Hepatocyte (in vitro differentiated cells): ENCODE measurements at places on chromosomes 6 and 20.

- H3K4me1 ChIP-seq, result no peaks in the 10 kb centered on the region
- H3K27ac ChIP-seq, result no peak overlapping the region
- DNase-seq, result no peak
- H3K27me3 ChIP-seq, result no peaks in the 10 kb centered on the region
Measured at GRCh38 chr6:121263742-121264141, 70.5 kb downstream of the TBC1D32 start.

DNA sequence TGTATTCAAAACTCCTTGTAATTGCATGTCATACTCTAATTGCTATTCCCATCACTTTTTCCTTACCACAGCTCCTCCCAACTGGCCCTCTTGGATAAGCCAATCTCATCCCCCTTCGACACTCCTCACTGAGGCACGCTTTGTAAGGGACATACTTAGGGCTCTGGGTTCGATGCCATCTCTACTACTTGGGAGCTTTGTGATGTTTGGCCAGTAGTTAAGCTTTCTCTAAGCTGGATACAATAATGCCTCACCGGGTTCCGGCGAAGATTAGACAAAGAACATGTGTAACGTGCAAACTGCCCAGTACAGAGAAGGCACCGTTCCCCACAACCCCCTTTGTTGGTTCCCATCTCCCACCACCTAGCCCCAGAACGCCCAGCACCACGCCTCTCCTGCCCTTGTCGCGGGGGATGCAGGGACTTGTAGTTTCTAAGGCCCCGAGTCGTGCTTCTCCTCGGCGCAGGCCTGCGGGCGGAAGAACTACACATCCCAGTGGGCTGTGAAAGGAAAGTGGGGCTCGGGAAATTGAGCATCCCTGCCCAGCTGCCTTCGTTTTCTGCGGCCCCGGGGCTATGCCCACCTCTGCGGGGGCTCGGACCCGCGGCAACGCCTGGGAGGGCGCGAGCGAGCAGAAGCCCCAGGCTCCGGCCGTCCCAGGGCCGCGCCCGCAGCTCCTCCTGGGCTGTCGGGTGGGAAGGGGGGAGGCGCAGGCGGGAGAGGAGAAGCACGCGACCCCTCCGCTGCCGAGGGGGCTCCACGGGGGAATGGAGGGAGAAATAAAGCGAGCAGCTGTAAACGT, 1.1 kb upstream of the ZDHHC14 start:
- H3K27ac ChIP-seq, result peak overlapping the region; percentile 96
- H3K4me3 ChIP-seq, result peak overlapping the region; percentile 91
- H3K4me1 ChIP-seq, result peaks cover 9% of the 10 kb centered on the region

DNA sequence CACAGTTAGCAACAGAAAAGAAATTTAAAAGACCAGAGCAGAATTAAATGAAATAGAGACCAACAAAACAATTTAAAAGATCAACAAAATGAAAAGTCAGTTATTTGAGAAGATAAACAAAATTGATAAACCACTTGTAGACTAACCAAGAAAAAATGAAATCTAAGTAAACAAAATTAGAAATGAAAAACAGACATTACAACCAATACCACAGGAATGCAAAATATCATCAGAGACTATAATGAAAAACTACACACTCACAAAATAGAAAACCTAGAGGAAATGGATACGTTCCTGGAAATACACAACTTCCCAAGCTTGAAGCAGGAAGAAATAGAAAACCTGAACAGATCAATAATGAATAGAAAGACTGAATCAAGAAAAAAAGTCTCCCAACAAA, 97.8 kb downstream of the WDR27 start:
- H3K4me1 ChIP-seq, result no peaks in the 10 kb centered on the region
- H3K4me3 ChIP-seq, result no peak overlapping the region
- no peak overlapping the region for H3K27ac ChIP-seq
- H3K36me3 ChIP-seq, result no peaks in the 10 kb centered on the region
- H3K27me3 ChIP-seq, result no peaks in the 10 kb centered on the region

DNA sequence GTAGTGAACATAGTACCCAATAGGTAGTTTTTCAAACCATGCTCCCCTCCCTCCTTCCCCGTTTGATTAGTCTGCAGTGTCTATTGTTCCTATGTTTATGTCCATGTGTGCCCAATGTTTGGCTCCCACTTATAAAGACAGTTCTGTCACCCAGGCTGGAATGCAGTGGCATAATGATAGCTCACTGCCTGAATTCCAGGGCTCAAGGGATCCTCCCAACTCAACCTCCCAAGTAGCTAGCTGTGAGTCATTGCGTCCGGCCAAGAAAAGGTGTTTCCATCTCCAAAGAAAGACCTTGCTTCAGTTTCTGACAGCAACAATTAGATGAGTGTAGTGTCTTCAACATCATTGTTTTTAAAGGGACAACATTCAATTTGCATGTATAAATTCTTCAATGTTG, 131.1 kb upstream of the CEP162 start:
- no peak for DNase-seq
- H3K4me3 ChIP-seq, result no peak overlapping the region
- no peaks in the 10 kb centered on the region for H3K36me3 ChIP-seq
- H3K27me3 ChIP-seq, result peaks cover 9% of the 10 kb centered on the region
- no peak overlapping the region for H3K27ac ChIP-seq

GRCh38 chr6:12751694-12752325, 35.2 kb downstream of the PHACTR1 start:
- H3K4me3 ChIP-seq, result no peak overlapping the region
- H3K4me1 ChIP-seq, result peaks cover 4% of the 10 kb centered on the region
- H3K27me3 ChIP-seq, result peaks cover 47% of the 10 kb centered on the region
- peak; percentile 85 for DNase-seq

DNA sequence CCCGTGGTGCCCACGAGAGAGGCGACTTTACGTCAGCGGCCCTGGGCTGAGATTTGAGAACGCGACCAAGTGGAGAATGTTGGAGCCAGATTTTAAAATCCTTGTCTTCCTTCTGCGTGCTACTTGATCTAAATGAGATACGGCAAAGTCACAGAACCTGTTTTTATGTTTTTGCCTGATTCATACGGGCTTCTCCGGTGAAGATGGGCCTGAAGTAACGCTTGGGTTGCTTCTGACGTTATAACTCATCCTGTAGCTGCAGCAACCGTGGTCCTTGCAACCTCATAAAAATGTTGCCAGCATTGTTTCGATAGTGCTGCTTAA, 462 bp upstream of the SLC35B3 start:
- H3K36me3 ChIP-seq, result no peaks in the 10 kb centered on the region
- H3K4me1 ChIP-seq, result peaks cover 20% of the 10 kb centered on the region
- peak overlapping the region; percentile 97 for H3K27ac ChIP-seq

DNA sequence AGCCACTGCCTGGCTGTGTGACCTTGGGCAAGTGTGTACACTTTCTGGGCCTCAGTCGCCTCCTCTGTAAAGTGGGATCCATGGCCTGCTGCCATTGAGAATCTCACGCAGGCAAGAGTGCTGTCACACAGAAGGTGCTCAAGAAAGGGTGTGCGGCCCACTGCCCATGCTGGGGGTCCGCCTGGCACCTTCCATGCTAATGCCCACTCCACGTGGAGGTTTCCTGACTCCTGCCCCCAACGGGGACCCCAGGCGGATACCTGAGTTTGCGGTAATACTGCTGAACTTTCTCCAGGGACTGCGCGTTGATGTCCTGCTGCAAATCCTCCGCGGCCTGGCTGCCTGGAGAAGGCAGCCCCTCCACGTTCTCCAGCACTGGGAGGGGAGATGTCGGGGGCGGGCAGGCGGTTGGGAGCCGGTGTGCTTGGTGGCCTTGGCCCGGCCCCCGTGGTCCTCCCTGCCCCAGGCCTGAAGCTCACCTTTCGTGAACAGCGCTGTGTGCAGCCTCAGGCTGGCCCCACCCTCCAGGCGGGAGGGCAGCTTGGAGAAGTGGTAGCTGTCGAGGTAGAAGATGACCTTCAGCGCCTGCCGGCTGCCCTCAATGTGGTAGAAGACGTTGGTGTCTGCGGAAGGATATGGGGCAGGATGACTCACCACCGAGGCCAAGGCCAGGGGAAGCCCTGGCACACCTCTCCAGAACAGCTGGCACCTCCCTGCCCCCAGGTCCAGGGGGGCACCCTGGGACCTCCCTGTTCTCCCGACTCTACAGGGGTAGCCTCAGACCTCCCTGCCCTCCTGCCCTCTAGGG, 195.6 kb downstream of the PREX1 start:
- no peaks in the 10 kb centered on the region for H3K36me3 ChIP-seq
- no peaks in the 10 kb centered on the region for H3K27me3 ChIP-seq
- no peak for DNase-seq
- H3K4me1 ChIP-seq, result no peaks in the 10 kb centered on the region

- H3K4me3 ChIP-seq, result no peak overlapping the region
- no peak for DNase-seq
- no peaks in the 10 kb centered on the region for H3K36me3 ChIP-seq
- H3K27me3 ChIP-seq, result no peaks in the 10 kb centered on the region
- H3K4me1 ChIP-seq, result no peaks in the 10 kb centered on the region
- no peak overlapping the region for H3K27ac ChIP-seq
Measured at GRCh38 chr20:16440686-16441085, 132.6 kb downstream of the KIF16B start.

- no peak overlapping the region for H3K4me3 ChIP-seq
- H3K27ac ChIP-seq, result no peak overlapping the region
- no peaks in the 10 kb centered on the region for H3K36me3 ChIP-seq
- H3K27me3 ChIP-seq, result no peaks in the 10 kb centered on the region
- DNase-seq, result no peak
Measured at GRCh38 chr6:118122801-118123200, 215.7 kb downstream of the SLC35F1 start.

GRCh38 chr6:56787209-56787608, 144.5 kb upstream of the DST start:
- no peak for DNase-seq
- no peaks in the 10 kb centered on the region for H3K27me3 ChIP-seq
- no peak overlapping the region for H3K4me3 ChIP-seq
- H3K36me3 ChIP-seq, result no peaks in the 10 kb centered on the region

- DNase-seq, result peak; percentile 91
- peaks cover 21% of the 10 kb centered on the region for H3K4me1 ChIP-seq
- H3K4me3 ChIP-seq, result peak overlapping the region; percentile 5
- peak overlapping the region; percentile 35 for H3K27ac ChIP-seq
- no peaks in the 10 kb centered on the region for H3K27me3 ChIP-seq
Measured at GRCh38 chr6:28589234-28589956, 63.7 kb downstream of the GPX5 start.

- no peak overlapping the region for H3K4me3 ChIP-seq
- no peaks in the 10 kb centered on the region for H3K36me3 ChIP-seq
- H3K27me3 ChIP-seq, result no peaks in the 10 kb centered on the region
- DNase-seq, result no peak
Measured at GRCh38 chr6:105677671-105678475, 275.0 kb upstream of the PREP start.

DNA sequence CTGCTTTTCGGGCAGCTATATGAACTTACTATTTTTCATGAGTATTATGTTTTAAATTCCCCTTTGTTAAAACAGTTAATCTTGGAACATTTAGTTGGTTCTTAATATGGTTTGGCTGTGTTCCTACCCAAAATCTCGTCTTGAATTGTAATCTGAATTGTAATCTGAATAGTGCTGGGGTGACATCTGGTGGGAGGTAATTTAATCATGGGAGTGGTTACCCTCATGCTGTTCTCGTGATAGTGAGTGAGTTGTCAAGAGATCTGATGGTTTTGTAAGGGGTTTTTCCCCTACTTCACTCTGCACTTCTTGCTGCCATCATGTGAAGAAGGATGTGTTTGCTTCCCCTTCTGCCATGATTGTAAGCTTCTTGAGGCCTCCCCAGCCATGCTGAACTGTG, 305.4 kb upstream of the MAP3K7 start:
- DNase-seq, result no peak
- H3K27me3 ChIP-seq, result no peaks in the 10 kb centered on the region
- no peaks in the 10 kb centered on the region for H3K36me3 ChIP-seq
- no peak overlapping the region for H3K27ac ChIP-seq
- H3K4me1 ChIP-seq, result no peaks in the 10 kb centered on the region
- H3K4me3 ChIP-seq, result no peak overlapping the region

DNA sequence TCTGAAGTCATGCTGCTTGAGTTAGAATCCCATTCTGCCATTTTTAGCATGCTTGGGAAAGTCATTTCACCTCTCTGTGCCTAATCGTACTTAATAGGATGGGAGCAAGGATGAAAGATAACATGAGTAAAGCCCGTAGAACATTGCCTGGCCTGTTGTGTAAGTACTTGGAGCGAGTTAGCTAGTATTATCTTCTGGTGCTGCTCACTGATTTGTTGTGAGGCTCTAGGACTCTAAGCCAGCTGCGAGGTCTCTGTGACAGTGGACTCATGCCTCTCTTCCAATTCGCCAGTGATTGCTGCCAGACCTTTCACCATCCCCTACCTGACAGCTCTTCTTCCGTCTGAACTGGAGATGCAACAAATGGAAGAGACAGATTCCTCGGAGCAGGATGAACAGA, 17.8 kb downstream of the TAF8 start:
- DNase-seq, result no peak
- no peaks in the 10 kb centered on the region for H3K36me3 ChIP-seq
- H3K27ac ChIP-seq, result no peak overlapping the region
- no peaks in the 10 kb centered on the region for H3K4me1 ChIP-seq
- H3K4me3 ChIP-seq, result no peak overlapping the region
- no peaks in the 10 kb centered on the region for H3K27me3 ChIP-seq

- no peaks in the 10 kb centered on the region for H3K36me3 ChIP-seq
- no peaks in the 10 kb centered on the region for H3K4me1 ChIP-seq
- no peak for DNase-seq
- no peak overlapping the region for H3K27ac ChIP-seq
- no peak overlapping the region for H3K4me3 ChIP-seq
Measured at GRCh38 chr6:67880939-67881705, 754.0 kb upstream of the ADGRB3 start.

DNA sequence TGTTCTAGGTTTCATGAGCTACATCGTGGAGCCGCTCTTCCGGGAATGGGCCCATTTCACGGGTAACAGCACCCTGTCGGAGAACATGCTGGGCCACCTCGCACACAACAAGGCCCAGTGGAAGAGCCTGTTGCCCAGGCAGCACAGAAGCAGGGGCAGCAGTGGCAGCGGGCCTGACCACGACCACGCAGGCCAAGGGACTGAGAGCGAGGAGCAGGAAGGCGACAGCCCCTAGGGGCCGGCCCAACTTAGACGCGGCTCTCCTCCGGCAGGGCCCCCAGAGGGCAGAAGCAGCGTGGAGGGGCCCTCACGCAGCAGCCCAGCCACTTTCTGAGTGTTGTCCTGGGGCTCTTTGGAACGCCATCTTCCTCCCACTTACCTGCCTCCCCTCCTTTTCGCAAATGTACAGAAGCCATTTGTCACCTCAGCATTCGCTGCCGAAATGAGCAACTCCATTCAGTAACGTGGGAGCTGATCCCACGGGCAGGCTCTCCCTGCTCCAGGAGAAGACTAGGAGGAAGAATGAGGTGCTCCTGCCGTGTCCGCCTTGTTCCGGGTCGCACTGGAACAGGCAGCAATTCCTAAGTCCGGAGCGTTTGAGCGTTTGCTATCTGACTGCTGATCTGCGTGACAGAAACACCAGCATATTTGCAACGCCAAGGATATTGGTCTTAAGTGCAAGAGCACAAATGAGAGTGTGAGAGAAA, 58.4 kb downstream of the MTFR2 start:
- DNase-seq, result no peak
- H3K36me3 ChIP-seq, result no peaks in the 10 kb centered on the region
- H3K27me3 ChIP-seq, result no peaks in the 10 kb centered on the region
- H3K27ac ChIP-seq, result no peak overlapping the region
- H3K4me1 ChIP-seq, result peaks cover 6% of the 10 kb centered on the region
- H3K4me3 ChIP-seq, result no peak overlapping the region

- no peak overlapping the region for H3K27ac ChIP-seq
- H3K36me3 ChIP-seq, result no peaks in the 10 kb centered on the region
- no peak overlapping the region for H3K4me3 ChIP-seq
- H3K4me1 ChIP-seq, result no peaks in the 10 kb centered on the region
- H3K27me3 ChIP-seq, result no peaks in the 10 kb centered on the region
Measured at GRCh38 chr6:157226761-157227160, 96.6 kb downstream of the TMEM242 start.
